Retina (tissue), 1 donor: ENCODE measurements at places on chromosomes 5 and 9.

DNA sequence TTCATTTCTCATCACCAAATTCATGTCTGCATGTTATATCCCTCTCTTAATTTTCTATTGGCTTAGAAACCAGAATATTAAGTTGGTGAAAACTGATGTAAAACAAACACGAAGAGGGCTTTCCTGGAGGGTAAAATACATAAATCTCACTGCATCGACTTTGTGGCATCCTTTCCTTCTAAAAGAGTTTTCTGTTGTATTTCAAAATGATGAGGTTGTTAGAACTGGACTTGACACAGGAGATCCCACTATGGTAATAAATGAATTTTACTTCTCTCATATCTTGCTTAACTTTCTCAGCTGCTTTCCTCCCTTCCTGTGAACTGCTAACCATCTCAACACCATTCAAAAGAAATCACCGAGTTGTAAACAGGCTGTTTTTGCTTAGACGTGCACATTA, 162.0 kb upstream of the TRPC7 start:
- no peak for DNase-seq

GRCh38 chr9:71515626-71516025, 252.7 kb downstream of the CEMIP2 start:
- no peak for DNase-seq

DNA sequence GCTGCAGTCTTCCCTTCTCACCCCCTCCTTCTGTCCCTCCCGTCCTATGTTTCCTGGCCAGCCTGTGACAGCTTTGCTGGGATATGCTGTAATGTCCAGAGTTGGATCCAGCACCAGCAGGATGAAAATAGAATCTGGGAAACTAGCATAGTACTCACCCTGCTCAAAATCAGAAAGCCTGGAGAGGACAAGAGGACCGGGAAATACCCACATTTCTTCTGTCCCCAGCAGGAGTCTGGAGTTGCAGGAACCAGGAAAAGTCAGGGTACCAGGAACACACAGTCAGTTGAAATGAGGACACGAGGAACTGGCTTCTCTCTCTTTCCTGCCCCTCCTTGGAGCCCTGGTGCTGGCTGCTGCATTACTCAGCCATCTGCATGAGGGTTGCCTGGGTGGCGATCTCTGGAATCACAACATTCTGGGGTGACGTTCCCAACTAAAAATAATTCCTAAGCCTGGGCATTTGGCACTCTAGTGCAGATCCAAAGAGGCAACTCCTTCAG, 59.6 kb upstream of the NFIL3 start:
- DNase-seq = no peak

DNA sequence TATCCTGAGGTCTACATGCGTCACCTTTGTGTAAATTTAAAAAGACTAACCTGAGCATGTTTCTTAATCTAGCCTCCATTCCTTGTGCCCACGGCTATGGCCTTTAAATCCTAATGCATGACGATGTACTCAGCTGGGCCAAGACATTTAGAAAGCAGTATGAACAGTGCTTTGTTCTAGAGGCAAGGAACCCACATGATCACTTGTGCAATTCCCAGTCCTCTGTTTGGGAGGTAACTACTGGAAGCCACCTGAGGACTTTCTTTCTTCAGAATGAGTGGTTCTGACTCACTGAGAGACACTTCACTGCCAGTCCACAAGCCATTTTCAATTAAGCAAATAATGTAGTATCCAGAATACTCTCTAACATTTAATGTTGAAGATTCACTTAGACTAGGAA, 181.3 kb downstream of the RAB3C start:
- no peak for DNase-seq

DNA sequence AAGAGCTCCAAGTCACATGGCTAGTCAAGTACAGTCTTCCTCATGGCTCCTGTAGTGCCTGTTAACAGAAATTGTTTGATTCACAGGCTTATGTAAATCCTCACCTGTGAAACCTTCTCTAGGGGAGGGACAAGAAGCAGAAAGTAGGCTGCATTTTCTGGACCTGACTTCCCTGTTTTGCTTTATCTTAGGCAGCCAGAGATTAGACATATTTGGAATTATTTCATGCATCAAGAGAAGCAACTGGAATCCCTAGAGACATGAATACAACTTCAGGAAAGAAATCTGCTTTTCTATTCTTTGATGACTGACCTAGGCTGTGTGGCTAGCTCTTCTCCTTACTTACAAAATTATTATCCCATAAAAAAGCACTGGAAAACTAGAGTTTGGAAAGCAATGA, 52.3 kb downstream of the CAST start:
- DNase-seq = no peak

GRCh38 chr5:122480146-122480545, 168.1 kb downstream of the SNCAIP start:
- DNase-seq = no peak

GRCh38 chr5:15500325-15501001, 483 bp downstream of the FBXL7 start:
- DNase-seq = peak; percentile 88

- DNase-seq = peak; percentile 81
Measured at GRCh38 chr9:89605465-89606048, 745 bp downstream of the GADD45G start.

GRCh38 chr9:126719618-126720031, 85.2 kb upstream of the ZBTB43 start:
- peak; percentile 80 for DNase-seq

- DNase-seq = no peak
Measured at GRCh38 chr9:130023144-130023787, 19.7 kb downstream of the FNBP1 start.

GRCh38 chr5:56986626-56986947, 34.7 kb upstream of the MIER3 start:
- DNase-seq = no peak

GRCh38 chr5:105506692-105507277, 1944.2 kb upstream of the NUDT12 start:
- DNase-seq = peak; percentile 19

DNA sequence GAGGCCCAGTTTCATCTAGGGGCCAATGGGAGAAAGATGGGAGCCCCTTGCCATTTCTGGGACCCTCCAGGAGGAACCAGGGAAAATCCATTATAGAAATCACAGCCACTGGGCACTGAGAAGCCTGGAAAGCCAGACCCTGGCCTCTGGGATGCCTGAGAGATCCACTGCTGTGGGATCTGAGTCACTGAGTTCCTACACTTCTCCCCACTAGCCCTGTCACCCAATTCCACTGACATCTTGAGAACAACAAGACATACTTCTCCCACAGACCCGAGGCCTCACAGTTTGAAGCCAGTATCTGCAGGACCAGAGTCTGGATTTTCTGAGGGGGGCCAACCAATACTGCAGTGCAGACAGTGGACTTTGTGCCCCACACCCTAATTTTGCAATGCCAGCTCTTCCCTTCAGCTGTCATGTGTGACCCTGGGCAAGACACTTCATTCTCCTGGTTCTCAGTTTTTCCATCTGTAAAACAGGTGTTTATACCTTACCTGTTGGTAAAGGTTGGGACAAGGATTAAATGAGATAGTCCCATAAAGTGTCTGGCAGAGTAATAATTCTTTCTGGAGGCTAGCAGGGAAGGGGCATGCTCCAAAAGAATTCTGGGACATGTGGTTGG, 46.5 kb downstream of the CXXC5 start:
- DNase-seq = no peak

GRCh38 chr9:137504432-137504777, 45.3 kb upstream of the NSMF start:
- DNase-seq = no peak

DNA sequence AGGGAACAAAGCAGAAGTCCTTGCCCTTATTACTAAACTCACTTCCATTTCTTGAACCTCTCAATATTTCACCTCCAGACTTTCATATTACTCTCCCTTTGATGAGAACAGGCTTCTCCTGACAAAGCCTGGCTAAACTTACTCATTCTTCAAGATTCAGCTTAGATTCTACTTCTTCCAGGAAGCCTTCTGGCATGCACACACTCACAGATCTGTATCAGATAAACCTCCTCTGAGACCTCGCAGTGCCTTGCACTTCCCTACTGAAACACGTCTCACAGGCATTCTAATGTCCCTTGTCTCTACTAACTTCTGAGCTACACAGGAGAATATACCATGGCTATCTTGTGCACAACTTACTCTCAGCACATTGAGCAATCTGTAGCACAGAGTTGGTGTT, 16.6 kb upstream of the PAPPA start:
- no peak for DNase-seq

- DNase-seq = no peak
Measured at GRCh38 chr5:121090822-121091221, 626.7 kb downstream of the PRR16 start.

GRCh38 chr5:69367697-69368279, 1.5 kb downstream of the AK6 start:
- DNase-seq = no peak

DNA sequence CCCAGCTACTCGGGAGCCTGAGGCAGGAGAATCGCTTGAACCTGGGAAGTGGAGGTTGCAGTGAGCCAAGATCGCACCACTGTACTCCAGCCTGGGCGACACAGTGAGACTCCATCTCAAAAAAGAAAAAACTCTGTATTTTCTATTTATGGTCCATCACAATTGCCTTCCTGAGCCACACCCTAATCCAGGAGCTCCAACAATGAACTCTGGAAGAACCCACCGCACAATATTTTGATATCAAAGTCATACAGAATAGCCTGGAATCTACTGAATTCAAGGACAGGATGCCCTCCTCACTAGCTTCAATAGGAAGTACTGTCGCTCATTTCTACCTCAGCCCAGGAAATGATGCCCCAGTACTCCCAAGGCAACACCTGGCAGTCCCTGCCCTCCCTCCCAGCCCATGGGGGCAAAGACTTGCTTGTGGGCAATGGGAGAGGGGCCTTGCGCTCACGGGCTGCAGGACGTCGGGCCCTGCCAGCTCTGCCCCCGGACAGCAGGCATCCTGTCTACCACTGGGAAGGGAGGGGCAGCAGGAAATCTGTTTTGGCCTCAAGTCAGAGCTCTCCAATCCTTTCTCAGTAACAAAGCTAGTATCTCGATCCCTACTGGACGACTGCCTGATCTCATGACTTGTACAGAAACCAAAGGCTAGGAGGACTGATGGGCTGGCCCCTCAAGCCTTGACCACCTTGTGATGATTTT, 19.7 kb downstream of the UBAC1 start:
- no peak for DNase-seq

DNA sequence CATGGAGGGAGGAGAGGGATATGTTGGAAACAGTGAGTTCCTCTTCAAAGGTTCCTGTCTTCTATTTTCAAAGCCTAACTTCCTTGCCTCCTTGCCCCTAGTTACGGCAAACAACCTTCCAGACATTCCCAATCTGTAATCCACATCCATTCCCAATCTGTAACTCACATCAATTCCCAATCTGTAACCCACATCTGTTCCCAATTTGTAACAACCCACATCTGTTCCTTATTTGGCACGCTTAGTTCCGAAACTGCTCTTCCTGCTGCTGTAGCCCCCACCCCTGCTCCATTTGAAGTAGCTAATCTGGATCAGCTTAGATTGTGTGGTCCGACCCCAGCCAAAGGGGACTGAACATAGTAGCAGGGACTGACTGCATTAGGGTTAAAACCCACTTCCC, 23.9 kb upstream of the IDNK start:
- no peak for DNase-seq

- DNase-seq = no peak
Measured at GRCh38 chr5:83313436-83313835, 158.1 kb upstream of the VCAN start.

- DNase-seq = no peak
Measured at GRCh38 chr5:87788416-87788815, 375.7 kb upstream of the CCNH start.

DNA sequence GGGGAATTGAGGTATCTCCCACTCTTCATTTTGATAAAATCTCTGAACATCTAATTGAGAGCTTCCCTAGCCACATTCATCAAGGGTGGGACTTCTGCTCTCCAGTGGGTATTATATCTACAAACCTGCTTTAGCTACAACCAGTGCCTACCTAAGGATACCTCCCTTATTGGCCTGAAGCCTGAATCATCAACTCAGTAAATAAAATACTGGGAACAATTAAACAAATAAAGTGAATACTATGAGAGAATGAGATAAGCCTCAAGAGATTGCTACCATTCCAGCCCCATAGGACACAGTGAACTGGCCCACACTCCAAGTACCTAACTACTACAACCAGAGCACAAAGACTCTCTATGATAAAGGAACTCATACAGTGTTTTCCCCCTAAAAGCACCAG, 47.4 kb upstream of the IL12B start:
- no peak for DNase-seq

DNA sequence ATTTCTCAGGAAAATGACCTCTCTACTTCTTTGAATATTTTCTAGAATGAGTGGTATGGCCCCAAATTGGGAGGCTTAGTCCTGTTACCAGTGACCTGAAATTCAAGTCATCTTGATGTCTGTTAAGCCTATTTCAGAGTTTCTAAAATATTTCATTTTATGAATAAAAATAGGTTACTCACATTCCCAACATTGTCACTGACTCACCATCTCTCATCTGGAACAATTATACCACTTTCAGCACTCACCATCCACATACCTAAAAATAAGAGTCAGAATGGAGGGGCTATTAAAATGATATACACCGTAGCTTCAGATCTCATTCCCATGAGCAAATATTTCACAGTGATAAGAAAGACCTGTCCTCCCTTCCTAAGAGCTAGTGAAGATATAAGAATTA, 71.8 kb downstream of the KIAA1958 start:
- no peak for DNase-seq

GRCh38 chr9:109705515-109705914, 74.5 kb upstream of the PALM2AKAP2 start:
- DNase-seq = no peak

DNA sequence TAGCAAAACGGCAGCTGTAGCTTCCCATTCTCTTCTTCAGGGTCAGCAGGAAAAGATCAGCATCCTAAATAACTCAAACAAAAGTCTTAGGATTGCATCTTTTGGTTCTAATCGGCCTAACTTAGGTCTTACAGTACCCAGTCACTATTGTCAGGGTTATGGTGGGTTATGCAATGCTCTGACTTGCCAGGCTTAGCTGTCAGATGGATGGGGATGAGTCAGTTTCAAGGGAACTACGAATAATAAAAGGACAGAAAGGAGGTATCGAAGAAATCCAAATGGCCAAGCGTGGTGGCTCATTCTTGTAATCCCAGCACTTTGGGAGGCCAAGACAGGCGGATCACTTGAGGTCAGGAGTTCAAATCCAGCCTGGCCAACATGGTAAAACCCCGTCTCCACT, 46.5 kb downstream of the PPP1R2B start:
- no peak for DNase-seq

GRCh38 chr5:76762484-76762883, 46.6 kb downstream of the F2R start:
- no peak for DNase-seq
